HuH-7.5 (cell line): ENCODE measurements at places on chromosomes 5 and 9.

DNA sequence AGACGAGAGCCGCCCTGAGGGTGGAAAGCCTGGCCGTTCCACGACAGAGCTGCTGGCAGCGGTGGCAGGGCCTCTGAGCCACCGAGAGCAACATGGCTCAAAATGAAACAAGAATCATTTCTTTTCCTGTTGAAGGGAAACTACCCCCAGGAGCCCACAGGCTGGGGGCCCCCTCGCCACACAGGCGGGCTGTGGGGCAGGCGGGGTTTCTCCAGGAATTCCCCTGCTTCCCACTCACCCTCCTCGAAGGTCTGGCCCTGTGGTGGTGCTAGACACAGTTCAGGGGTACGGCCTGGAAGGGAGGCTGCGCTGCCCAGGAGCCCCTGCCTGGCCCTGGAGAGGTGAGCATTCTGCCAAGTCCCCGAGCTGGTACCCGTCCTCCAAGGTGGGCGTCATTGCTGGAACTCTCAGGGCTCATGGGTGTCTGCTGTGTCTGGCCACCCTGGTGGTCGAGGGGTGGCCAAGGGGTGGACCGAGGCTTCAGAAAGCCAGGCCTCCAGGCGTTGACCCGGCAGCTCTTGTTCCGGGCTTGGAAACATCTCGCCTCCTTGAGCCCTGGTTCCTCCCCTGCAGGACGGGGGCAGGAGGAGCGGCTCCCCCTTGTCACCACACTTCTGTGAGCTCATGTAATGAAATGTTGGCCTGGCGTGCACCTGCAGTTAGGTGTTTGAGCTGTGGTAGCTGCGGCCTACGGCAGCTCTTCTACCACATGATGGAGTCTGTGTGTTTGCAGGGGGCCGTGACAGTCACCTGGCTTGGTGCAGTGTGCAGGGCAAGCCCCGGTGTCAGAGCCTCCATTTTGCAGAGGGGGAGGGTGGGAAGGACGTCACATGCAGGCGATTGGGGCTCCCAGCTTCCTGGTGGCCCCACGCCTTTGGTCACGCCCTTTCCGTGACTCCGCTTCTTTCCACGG lies 65.3 kb downstream of the RXRA start:
- DNase-seq = no peak

GRCh38 chr9:86700629-86701028 lies 246.7 kb downstream of the GAS1 start:
- no peak for DNase-seq

DNA sequence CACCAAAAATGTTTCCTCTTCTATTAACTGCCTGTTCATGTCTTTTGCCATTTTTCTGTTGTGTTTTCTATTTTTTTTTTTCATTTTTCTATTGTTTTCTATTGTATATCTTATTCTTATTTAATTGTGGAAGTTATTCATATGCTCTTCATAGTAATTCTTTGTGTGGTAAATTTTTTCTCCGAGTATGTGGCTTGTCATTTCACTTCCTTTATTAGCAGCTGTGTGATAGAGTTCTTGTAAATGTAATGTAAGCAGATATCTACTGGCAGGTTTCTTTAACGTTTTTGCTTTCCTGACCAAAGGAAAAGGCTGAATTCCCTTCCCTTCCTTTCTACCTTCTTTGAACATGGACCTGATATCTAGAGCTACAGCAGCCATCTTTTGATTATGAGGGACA lies 5.8 kb upstream of the PLPP1 start:
- DNase-seq = no peak

DNA sequence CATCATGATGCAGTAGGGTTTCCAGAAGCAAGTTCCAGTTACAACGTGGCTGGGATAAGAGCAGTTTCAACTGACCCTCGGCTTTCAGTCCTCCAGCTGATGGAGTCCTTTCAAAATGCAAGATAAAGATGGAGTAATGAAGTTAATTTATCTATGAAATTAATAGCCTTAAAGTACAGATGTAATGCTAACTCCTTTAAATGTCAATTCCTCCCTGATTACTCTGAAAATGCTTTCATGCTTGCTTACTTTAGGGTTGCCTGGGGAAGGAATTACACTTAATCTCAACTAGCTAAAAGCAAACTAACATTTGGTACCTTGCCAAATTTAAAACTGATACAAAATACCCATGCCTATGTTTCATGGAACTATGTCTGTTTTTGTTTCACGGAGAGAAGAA lies 178.4 kb downstream of the KIAA0825 start:
- DNase-seq = no peak

DNA sequence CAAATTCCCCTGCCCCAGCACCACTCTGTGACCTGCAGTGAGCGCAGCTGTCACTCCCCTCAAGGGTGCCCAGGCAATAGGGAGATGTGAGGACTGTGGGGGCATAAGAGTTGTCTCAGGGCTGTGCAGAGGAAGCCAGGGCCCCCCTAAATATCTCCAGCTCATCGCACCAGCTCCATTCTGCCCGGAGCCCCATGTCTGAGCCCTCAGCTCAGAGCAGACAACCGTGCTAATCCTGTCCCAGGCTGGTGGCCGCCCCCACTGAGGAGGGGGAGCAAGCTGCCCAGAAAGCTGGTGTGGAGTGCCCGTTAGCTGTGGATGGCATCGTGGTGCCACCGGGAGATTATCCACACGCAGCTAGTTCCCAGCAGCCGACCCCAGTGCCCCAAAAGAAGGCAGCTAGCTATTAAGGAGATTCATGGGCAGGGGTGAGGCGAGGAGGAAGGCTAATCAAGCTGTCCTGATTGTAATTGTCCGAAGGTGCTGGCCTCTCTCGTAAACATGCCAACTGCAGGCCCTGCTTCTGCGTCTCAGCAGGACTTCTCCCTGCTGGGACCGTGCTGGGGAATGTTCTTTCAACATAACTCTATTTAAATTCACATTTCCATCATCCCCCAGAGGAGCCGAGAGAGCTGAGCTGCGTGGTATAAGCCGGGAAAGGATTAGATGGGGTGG lies 17.0 kb upstream of the FIBCD1 start:
- no peak for DNase-seq

GRCh38 chr5:127013407-127013806 lies 17.0 kb downstream of the MARCHF3 start:
- DNase-seq = no peak

DNA sequence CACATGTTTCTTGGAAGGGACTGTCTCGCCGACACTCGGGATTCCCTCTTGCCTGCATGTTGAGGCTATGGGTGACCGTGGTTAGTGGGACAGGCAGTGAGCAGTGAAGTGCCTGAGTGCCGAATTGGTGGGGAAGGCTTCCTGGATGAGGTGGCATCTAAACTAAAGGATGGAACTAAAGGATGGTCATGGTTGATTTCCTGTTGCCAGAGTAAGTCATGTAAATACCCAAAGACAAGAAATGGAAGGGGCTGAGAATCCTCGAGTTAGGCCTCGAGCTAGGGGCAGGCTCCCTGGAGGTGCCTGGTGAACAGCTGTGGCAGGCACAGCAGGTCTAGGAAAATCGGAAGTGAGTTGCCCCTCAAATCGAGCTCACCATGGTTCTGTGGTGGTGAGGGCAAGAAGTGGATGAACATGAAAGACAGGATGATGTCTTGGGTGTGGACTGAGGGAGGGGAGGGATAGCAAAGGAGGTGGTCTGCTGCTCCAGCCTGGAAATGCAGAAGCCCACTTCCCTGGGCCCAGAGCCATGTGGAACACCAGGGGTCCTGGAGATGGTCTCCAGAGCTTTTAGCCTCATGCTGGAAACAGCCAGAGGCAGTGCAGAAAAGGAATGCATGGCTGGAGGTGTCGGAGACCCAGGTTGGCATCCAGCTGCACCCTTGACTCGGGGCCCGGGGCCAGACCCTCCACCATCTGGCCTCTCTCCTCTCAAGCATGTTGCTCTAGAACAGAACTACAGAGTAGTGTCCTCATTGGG lies 12.2 kb downstream of the CD74 start:
- DNase-seq = no peak

GRCh38 chr5:151221574-151221973 lies 2.3 kb downstream of the CCDC69 start:
- DNase-seq = no peak

DNA sequence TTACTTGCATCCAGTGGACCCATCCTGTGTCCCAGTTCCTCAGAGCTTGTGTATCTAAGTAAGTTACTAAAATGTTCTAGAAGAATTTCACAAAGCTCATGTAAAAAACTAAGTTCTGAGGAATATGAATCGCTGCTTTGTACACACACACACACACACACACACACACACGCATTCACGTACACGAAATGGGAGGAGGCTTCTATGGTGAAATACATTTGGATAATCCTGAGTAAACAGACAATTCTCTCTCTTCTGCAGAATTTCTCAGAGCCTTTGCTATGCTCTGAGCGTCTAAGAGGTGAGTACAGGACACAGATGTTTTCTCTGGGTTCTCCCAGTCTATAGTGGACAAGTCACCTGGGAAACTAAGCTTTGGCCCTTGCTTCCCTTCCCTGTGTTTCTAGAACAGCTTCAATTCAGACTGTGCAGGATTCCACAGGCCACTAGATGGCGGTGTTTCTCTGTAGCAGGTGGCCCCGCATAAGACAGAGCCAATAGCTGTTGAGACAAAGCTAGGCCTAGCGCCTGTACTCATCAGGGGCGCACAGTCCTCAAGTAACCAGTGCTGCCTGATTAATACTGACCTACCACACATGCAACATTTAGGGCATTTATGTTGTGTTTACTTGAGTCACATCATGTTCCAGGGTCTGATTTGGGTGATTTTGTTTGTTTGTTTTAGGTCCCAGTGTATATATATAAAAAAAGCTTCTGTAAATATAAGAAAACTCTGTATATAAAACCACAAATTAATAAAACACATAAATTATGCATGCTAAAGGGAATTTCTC lies 114.8 kb downstream of the LIFR start:
- DNase-seq = peak; percentile 81

DNA sequence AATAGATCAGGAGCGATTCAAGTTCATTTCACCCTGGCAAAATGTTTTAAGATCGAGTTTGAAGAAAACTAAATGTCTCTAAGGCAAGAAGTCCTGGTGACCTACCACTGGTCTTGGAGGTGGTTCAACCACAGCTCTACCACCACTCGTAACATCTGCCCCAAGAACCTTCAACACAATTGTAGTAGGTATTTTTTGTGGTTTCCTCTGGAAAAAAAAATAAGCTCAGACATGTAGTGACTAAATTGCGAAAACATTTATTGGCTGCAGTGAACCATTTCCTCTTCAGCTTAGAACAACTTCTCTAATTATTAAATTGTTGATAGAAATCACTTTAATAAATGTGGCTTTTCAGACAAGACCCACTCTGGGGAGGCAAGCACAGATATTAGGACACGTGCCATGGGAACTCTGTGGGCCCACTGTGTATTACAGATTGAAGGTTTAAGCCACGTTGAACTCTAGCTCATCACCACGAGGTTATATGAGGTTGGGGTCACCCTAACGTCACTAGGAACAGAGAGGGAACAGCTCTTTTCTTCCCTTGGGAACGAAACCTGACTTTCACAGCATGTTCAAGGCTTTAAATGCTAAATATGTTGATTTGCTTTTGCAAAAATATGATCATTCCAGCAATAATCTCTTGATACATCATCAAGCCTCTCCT lies 142.9 kb downstream of the HSD17B3 start:
- no peak for DNase-seq

DNA sequence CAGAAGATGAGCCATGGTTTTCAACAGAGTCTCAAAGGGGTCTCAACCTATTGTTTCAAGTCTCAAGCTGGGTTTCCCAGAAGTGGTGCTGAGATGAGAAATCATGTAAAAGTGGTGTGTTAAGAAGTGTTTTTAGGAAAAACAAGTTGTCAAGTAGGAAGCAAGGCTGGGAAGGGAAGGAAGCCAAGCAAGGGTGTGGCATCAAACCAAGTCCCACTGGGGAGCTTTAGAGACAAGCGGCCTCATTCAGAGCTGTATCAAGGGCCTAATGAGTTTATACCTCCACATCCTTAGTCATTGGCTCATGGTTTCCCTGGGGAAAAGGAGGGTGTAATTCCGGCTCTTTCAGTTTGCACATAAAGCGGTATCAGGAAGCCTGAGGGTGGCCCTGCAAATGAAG lies 26.4 kb upstream of the GABRB2 start:
- no peak for DNase-seq

DNA sequence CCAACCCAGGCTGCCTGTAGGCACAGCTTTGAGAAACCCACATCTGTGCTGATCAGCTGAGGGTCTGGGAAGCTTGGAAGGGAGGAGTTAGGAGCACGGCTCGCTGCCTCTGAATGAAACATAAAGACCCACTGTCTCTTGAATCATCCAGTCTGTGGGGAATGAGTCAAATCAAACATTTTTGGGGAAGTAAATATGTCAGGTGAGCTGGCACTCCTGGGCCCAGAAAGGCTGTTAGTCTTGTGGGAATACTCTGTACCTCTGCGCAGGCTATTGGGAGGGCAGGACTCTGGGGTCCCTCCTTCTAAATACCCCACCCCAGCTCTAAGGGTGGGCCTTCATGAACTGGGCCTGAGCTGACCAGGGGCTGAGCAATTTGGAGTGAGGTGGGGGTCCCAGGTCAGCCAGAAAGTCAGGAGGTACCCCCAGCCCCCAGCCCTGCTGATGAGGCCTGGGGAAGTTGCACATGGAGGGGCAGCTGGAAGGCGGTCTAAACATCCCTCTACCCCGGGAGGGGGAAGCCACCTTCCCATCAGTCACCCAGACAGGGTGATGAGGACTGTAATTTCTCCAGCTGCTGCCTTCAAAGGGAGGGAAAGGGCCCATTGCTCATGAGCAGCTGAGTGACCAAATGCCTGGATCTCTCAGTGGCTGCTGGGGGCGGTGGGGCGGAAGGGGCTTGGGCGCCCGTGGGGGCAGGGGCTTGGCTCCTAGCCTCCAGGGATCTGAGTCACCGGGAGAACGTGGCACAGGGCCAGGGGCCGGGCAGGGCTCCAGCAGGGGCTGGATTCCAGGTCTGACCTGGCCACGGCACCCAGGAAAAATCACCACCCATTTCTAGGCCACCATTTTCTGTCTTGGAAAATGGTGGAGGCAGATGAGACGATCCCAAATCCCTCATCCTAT lies 10.8 kb downstream of the FIBCD1 start:
- no peak for DNase-seq

DNA sequence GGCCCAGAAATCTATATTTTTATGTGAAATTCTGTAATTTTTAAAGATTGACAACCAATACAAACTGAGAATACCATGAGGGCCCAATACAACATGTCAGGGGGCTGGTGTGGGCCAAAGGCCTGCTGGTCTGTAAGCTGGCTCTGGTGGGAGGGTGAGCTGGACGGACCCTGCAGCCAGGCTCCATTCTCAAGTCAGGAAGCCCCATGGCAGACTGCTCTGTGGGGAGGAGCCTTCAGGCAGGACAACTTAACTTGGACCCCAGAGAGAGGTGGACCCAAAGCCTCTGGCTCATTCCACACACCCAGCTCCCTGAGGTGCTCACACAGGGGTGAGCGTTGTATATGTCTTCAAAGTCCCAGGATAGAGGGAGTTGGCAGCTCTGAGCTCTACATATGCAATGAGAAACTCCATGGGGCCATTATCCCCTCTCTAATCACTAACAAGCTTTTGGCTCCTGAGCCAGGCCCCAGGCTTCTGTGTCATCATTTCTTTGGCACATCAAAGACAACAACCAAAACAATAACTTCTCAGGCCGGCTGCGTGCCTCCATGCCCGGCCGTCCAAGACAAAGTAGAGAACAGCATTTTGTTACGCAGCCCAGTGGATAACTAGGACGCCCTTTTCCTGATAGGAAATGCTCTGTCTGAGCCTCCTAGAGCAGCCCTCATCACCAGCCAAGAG lies 6.4 kb downstream of the SEPTIN8 start:
- no peak for DNase-seq

- DNase-seq = peak; percentile 38
Observed at GRCh38 chr9:114159691-114160090, 4.4 kb downstream of the COL27A1 start.
